Karpas-422 (cell line): ENCODE measurements at places on chromosomes 4 and X. TPM values are rescaled to one million over a fixed set of nuclear protein-coding genes. Genes with fewer than 3 reads are reported as not detected.
A peak's percentile ranks its signal among the peaks of the same experiment; 100 is the strongest.

DNA sequence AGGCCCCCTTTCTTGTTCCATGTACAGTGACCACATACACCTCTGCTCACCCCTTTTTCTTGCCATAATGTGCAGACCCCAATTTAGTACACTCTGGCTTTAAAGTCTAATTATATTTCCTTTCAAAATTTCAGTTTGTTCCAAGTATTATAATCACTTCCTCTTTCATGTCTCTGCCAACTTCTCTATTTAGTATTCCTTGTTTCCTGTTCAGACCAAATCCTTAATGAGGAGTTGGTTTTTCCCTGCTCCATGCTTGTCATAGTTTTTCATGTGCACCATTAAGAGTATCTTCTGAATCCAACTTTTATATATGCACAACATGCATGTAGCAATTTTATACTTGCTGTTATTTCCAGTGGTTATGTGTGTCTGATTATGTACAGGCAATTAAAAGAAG is 32.3 kb downstream of the USP53 start:
- DNase-seq, result no peak

DNA sequence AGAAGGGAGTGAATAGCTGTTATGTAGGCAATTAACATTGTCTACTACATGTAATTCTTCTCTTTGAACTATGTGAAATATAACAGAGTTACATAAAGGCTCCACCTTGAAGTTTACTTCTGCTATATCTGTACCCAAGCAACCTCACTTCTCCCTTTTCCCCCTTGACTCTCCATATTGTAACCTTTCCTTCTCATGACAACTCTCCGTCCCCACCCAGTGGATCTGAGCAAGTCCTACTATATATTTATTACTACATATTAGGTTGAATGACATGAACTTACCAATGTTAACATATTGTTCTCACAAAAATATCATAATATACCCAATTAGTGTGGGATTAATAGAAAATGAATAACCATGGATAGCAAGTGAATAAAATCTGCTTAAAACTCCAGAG is 93.2 kb upstream of the ATP8A1 start:
- DNase-seq, result peak; percentile 51

DNA sequence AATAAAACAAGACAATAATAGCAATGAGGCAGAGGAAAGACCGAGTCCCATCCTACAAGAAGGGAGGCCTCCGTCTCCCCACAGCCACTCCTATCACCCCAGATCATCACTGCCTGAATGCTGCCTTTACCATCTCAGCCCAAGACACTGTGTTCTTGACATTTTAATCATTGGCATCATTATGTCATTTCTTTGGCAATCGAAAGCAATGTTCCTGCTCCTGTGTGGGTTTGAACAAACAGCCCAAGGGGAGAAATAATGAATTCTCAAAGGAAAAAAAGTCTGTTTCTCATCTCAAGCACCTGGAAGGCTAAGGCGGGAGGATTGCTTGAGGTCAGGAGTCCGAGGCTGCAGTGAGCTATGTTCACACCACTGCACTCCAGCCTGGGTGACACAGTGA is 73.0 kb upstream of the ACSL1 start:
- no peak for DNase-seq

GRCh38 chrX:17590892-17591740 is 146.2 kb upstream of the SCML1 start:
- DNase-seq, result peak; percentile 82

DNA sequence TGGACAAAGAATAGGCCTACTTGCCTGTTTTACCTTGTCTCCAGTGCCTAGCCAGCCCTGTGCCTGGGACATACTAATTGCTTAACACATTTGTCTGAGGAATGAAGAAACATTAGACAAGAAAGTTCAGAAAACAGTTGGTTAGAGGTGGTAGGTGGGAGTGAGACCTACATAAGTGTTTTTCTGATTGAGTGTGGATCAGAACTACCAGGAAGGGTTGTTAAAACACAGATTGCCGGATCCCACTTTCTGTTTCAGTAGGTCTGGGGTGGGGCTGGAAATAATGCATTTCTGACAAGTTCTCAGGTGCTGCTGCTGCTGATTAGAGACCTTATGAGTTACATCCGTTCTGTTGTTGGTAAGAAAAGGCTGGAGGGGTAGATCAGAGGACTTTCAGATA is 5.7 kb upstream of the JADE1 start:
- no peak for DNase-seq

The HS6ST2 gene
- not detected in 2 replicates for total RNA-seq

- DNase-seq, result no peak
Measured at GRCh38 chr4:174910271-174910670, 7.9 kb upstream of the ADAM29 start.

DNA sequence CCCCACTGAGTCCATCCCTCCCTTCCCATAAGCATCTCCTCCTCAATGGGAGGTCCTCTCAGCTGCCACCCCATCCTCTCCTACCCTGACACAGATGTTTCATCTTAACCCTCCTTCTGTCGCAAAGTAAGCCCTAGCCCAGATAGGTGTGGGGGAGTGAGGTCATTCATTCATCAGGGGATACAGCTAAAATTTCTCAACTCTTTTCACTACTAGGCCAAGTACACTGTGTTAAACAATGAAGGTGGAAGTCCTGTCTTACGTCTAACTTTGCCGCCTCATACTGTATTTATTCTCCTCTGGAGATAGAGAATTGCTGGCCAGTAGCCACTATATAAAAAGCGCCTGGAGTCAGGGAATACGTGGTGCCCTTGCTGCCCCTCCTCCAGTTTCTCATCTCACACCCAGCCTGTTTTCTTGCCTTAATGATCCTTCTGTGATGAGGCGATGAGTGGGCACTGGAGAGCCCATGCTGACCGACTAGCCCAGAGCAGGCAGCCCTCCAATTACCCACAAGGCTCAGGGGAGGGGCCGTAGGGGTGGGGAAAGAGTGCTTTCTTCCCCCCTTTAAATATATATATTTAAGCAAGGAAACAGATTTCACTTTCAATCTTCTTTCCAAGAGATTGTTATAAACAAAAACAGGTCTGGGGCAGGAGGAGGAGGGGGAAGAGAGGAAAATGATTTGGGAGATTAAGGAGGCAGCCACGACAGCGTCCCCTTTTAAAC is 149.5 kb downstream of the PJA1 start:
- no peak for DNase-seq

DNA sequence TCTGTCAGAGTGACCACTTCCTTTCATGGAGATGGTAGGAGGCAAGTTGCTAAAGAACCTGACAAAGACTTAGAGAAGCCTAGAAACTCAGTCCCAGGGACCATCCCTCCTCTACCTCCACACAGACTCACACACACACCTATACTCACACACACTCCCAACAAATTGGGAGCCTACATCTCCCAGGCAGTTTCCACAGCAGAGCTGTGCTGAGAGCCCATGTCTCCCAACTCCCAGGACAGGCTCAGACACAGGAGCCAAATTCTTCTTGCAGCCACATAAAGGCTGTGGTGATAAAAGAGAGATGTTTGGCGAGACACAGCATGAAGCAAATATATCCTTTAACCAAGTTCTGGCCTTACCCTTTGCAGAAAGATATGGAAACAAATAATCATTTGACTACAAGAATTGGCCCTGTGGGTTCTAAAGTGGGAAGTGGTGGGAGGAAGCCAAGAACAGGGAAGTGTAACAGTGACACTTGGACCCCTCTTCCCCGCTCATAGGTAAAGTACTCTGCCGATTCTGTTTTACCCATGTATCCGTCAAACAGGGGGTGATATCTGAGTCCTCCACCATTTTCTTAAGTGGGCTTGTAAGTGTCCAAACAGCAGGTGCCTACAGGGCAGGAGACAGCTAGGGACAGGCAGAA is 11.0 kb upstream of the IDS start:
- DNase-seq, result no peak

- DNase-seq, result no peak
Measured at GRCh38 chr4:4981427-4981826, 37.8 kb downstream of the CYTL1 start.

GRCh38 chr4:47465004-47465403 is 1.5 kb upstream of the COMMD8 start:
- peak; percentile 89 for DNase-seq

DNA sequence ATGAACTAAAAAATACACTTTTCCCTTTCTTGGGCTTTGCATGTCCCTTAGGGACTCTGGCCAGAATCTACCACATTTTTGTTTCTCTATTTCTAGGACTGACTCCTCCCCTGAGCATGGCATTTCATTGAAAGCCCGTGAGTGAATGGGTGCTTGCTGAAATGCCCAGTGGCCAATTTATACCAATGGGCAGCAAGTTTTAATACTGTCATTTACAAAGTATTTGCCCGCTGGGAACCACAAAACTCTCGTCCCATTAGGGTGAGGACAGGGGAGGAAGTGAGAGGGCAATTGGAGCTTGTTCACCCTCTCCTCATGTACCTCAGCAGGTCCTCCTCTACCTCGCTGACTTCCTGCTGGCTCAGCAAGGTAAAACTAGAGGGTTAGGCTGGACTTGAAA is 1.1 kb downstream of the SRPX2 start:
- DNase-seq, result no peak

GRCh38 chrX:30830326-30830943 is 58.6 kb downstream of the TAB3 start:
- no peak for DNase-seq

DNA sequence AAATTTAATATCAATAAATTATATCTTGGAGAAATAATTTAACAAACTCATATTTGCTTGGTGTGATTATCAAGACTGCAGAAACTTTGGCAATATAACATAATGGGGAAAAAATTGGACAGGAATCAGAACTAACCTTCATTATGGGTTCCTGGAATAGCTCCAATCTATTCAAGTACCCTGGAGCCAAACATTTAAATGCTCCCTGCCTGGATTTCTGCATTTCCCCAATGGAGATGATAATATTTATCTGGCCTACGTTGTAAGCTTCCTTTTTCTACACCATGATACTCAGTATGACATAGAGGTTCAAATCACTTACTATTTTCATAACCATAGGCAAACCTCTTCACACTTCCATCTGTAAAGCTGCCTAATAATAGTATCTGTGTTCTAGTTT is 326.8 kb downstream of the TRIML1 start:
- DNase-seq, result no peak

The NPFFR2 gene
- not detected in 2 replicates for total RNA-seq

DNA sequence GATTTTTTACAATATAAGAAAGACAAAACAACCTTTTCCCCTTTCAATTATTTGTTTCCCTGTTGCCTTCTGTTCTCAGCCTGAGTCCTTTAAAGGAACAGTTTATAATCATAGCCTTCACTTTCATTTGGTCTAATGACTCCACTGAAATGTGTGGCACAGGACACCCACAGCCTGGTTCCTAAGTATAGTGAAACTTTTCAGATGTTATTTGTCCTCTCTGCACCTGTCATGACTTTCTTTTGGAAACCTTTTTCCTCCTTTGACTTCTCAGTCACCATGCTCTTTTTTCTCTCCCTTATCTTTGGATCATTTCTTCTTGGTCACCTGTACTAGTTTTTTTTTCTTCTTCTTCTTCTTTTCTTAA is 237.8 kb upstream of the ANXA3 start:
- no peak for DNase-seq

DNA sequence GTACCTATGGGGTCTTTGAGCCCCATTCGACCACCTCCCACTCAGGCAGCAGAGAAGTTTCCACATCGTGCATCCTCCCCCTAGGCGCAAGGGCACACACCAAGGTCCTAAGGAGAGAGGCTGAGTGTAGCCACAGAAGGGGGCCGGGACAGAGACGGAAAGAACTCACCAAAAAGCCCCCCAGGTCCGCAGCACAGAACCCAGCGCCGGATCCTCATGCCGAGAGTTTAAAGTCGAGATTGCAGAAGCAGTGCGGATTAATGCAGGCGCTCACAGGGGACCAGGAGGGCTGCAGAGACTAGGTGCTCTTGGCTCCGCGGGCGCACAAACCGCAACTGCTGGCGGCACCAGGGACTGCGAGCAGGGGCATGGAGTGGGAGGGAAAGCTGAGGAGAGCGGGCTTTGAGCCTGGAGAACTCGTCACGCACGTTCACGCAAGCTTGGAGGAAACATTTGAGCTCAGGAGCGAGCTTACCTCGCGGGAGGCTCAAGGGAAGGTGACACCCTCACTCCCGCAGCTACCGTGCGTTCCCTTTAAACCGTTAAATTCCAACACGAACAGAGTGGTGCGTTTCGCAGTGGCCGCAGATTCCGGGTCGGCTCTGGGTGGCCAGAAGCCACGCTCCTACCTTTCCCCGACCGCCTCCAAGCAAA is 8.5 kb downstream of the NKX3-2 start:
- DNase-seq, result no peak

The LRIT3 gene
- total RNA-seq, result 0.19 TPM in 1 of 2 replicates, not detected in the other

DNA sequence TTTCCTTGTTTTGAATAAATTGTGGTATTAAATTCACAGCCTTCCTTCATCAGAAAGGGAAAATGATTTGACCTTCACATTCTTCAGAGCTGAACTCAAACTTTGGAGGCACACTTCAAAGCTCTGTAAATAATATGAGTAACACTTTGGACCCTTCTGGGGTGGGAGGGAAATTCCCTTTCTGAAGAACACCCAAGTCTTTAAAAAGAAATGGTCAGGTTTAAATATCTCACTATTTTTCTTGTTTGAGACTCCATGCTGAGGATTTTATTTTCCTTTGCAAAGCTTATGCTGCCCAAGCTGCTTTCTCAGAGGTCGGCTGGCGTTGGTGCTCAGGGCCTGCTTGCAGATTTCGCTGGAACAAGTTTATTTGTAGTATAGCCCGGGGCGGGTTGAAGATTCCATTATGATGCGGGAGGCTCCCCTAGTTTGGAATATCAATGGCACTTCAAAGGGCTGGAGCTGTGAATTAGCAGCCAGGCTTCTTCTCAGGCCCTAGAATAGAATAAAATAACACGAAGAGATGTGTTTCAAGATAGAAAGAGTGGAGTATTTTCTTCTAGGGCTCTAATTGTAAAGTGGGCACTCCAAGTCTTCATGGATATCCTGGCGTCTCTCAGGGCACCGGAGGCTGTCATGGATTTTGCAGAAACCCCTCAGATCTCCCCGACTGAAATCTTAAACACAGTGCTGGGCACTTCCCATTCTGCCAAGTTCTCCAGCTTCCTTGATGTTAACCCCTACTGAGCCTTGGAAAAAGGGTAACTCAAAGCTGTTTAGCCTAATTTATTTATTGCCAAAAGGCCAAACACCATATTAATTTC is 315.6 kb downstream of the GPAT3 start:
- DNase-seq, result no peak

DNA sequence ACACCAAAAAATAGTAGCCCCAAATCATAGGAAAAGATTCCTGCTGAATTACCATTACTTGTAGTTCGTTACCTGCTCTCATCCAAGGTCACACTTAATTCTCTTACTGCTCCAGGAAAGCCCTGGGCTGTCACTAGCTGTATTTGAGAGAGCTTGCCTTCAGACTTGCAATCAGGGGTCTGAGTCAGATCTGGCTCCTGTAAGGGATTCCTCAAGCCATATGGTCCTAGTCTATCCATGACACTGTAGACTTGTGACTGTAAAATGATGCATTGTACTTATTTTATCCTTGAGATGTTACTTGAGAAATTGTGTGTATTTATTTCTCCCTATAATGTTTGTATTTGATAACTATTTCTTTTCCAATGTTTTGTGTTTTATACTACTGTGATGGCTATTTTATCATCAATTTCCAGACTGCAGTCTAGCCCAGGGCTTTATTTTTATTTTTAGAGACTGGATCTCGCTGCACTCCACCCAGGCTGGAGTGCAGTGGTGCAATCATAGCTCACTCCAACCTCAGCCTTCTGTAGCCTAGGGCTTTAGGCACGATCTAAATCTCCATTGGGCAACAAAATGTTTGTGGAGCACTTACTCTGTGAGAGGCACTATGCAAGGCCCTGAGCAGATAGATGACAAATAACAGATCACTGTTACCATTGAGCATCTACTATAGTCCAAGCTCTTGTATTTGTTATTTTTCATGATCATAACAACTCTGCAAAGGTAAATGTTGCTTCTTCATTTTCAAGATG is 24.2 kb downstream of the ERVMER34-1 start:
- DNase-seq, result no peak

- peak; percentile 56 for DNase-seq
Measured at GRCh38 chrX:47723689-47724088, 64.7 kb upstream of the UXT start.

The CXCL1 gene
- total RNA-seq, result not detected in 2 replicates

The PGRMC1 gene
- total RNA-seq, result 42.8 and 52.5 TPM in 2 replicates

The MBNL3 gene
- 6.9 and 22.2 TPM in 2 replicates for total RNA-seq
